Mesenchymal stem cell (in vitro differentiated cells and primary cell): ENCODE measurements at places on chromosomes 6 and 20.

DNA sequence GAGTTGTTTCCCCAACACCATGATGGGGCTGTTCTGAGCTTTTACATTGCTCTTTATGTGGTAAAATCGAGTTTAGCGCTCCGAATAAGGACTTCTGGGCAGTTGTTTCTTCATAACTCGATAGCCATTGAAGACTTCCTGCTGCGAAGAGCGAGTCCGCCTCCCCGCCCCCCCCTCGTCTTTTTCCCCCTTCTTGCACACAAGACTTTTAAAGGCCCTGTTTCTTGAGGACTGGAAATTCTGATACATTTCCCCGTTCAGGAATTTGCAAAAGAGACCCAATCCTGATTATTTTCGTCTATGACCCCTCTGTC is 1.5 kb upstream of the CITED2 start:
- H3K36me3 ChIP-seq, result peaks cover 21% of the 10 kb centered on the region
- H3K27me3 ChIP-seq, result no peaks in the 10 kb centered on the region
- H3K4me1 ChIP-seq, result peaks cover 6% of the 10 kb centered on the region
- peak overlapping the region; percentile 95 for H3K4me3 ChIP-seq
- DNase-seq, result peak; percentile 76

- no peaks in the 10 kb centered on the region for H3K4me1 ChIP-seq
- peaks cover 19% of the 10 kb centered on the region for H3K36me3 ChIP-seq
These were observed 61.2 kb downstream of the VAPB start for GRCh38 chr20:58450254-58450653.

DNA sequence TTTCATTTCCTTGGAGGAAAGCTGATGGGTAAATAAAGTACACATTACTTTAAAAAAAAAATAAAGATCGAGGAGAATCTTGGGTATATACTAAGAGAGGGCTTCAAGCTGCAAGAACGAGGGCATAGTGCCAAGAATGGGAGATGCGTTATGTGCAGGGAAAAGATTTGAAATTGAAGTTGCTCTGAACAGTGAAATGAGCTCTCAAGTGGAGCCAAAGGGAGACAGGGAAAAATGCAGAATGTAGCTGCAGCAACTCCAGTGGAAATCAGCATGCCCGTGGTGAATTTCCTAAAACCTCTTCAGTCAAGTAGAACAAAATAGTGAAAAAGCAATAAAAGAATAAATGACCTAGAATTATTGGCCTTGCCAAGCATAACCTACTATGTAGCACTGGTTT is 11.4 kb upstream of the COL9A1 start:
- H3K4me1 ChIP-seq, result peaks cover 3% of the 10 kb centered on the region
- H3K27me3 ChIP-seq, result peaks cover 45% of the 10 kb centered on the region

- no peaks in the 10 kb centered on the region for H3K27me3 ChIP-seq
- peak overlapping the region; percentile 70 for H3K27ac ChIP-seq
- H3K4me3 ChIP-seq, result no peak overlapping the region
- peak; percentile 24 for DNase-seq
- H3K36me3 ChIP-seq, result peaks cover 2% of the 10 kb centered on the region
- H3K4me1 ChIP-seq, result peaks cover 9% of the 10 kb centered on the region
These were observed 712.1 kb upstream of the AGPAT4 start for GRCh38 chr6:161985876-161986423.

DNA sequence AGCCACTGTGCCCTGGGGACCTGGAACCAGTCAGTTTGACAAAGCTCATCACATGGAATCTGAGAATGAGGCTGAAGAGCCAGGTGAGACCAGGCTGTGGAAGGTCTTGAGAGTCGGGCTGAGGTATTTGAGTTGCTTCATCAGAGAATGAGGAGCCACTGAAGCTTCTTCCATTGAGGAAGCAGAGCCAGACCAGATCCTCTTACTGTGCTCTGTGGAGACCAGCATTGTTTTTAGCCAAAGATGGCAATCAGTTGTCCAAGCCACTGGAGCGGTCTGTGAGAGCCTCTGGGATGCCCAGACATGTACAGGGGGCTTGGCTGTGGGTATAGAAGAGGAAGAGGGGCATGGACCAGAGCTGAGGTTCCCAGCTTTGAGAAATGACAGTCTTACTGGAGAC is 6.1 kb upstream of the EPB41L1 start:
- H3K36me3 ChIP-seq, result no peaks in the 10 kb centered on the region
- no peak overlapping the region for H3K4me3 ChIP-seq
- H3K27me3 ChIP-seq, result no peaks in the 10 kb centered on the region
- no peak for DNase-seq

DNA sequence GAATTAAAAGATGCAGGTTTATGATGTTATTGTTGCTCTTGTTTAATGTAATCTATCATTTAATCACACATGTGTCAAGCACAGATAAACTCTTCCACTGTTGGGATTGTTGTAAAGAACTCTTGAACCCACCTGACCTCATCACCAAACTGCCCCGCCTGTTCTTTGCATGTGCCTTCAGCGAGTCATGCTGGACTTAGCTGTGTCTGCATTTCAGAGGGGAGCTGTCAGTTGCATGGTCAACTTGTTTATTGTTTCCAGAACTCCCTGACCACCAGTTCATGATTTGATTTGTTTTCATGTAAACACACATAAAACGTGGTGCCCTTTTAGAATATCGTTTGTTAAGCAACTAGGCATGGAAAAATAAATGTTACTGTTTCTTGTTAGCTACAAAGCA is 93.6 kb downstream of the KHDC1L start:
- H3K27ac ChIP-seq, result no peak overlapping the region
- H3K4me1 ChIP-seq, result no peaks in the 10 kb centered on the region
- no peak overlapping the region for H3K4me3 ChIP-seq
- H3K27me3 ChIP-seq, result peaks cover 20% of the 10 kb centered on the region
- H3K36me3 ChIP-seq, result no peaks in the 10 kb centered on the region

DNA sequence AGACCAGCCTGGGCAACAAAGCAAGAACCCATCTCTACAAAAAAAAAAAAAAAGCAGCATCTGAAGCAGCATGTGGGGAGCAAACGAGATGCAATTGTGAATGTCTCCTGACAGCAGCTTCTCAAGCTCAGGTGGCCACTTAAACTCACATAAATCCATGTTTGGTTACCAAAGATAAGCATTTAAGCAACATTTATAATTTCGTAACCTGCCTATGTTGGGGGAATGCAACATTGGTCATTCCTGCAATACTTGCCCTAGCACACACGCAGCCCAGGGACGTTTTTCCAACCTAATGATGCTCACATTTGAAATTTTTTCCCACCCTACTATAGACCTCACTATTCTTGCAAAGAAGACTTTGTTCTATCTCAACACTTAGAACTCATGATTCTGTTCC is 113.3 kb downstream of the ZFP64 start:
- no peak for DNase-seq
- H3K4me3 ChIP-seq, result no peak overlapping the region
- H3K36me3 ChIP-seq, result no peaks in the 10 kb centered on the region
- H3K27ac ChIP-seq, result no peak overlapping the region
- H3K27me3 ChIP-seq, result no peaks in the 10 kb centered on the region
- no peaks in the 10 kb centered on the region for H3K4me1 ChIP-seq

GRCh38 chr6:20188630-20189075 is 23.6 kb downstream of the MBOAT1 start:
- H3K27ac ChIP-seq, result peak overlapping the region; percentile 55
- DNase-seq, result no peak
- H3K4me1 ChIP-seq, result no peaks in the 10 kb centered on the region
- H3K27me3 ChIP-seq, result no peaks in the 10 kb centered on the region
